ENCODE measurements at places on chromosomes 13 and 19.

- no peaks in the 10 kb centered on the region for H3K36me3 ChIP-seq
- DNase-seq: no peak
- H3K27me3 ChIP-seq: peaks cover 4% of the 10 kb centered on the region
- no peak overlapping the region for H3K27ac ChIP-seq
- H3K4me1 ChIP-seq: no peaks in the 10 kb centered on the region
- no peak overlapping the region for H3K4me3 ChIP-seq
These were observed 20.1 kb upstream of the CAMSAP3 start for GRCh38 chr19:7575434-7576040.

- H3K27me3 ChIP-seq: no peaks in the 10 kb centered on the region
- H3K27ac ChIP-seq: no peak overlapping the region
- no peak overlapping the region for H3K4me3 ChIP-seq
- no peaks in the 10 kb centered on the region for H3K4me1 ChIP-seq
- DNase-seq: no peak
These were observed 1558.5 kb downstream of the EFNB2 start for GRCh38 chr13:104976986-104977385.

DNA sequence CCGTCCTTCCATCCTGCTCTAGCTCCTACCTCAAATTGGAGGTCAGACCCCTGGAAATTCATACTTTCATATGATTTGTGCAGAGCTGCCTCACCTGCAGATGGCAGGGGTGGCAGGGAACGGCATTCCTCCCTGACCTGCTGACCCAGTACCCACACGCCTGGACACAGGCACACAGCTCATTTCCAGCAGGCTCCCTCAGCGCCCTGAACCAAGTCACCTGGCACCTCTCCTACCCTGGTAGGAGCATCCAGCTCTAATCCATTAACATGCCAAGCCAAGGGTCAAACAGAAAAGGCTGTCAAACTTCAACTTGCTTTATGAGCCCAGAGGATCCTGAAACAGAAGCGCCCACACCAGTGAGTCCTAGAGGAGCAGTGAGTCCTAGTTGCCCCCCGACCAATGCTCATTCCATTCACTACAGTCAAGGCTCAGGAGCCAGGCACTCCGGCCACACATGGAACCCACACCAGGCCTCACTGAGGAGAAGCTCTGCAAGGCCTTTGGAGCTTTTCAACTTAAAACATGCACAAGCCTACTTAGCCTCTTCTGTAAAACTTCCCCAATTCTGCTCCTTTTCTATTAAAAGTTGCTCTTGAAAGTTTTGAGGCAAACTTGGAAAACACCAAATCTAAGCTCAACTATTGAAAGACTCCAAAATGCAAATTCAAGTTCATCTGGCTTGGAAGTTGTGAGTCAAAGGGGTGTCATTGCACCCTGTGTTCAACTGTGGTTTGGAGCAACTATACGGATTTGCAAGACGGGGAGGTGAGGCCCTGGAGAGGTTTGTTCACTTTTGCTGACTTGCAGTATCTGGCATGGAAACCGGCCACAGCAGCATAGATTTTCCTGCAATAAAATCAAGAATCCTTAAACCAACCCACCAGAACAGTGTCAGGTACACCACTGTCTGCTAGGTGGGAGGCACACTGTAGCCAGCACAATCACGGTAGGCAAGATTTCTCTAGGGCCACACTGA is 96.7 kb downstream of the CRYL1 start:
- no peak overlapping the region for H3K27ac ChIP-seq
- DNase-seq: no peak
- H3K36me3 ChIP-seq: peaks cover 2% of the 10 kb centered on the region
- no peaks in the 10 kb centered on the region for H3K4me1 ChIP-seq
- no peaks in the 10 kb centered on the region for H3K27me3 ChIP-seq
- no peak overlapping the region for H3K4me3 ChIP-seq

DNA sequence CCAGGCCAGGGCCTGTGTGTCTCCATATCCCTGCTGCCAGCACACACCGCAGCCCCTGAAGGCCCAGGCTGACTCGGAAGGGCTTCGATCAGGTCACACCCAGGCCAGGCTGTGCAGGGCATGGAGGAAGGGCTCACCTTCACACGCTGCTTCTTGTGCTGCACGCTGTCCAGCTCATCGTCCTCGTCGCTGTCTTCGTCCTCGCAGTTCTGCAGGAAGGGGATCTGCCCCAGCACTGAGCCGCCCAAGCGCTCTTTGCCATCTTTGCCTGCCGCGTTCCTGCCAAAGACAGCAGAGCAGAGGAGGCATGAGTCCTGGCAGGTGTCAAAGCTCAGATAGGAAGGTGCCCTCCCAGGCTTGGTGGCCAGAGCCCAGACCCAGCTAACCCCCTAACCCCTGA is 13.7 kb upstream of the PRKD2 start:
- peaks cover 11% of the 10 kb centered on the region for H3K4me1 ChIP-seq
- H3K36me3 ChIP-seq: peaks cover 90% of the 10 kb centered on the region
- H3K4me3 ChIP-seq: no peak overlapping the region
- no peak for DNase-seq
- no peak overlapping the region for H3K27ac ChIP-seq
- H3K27me3 ChIP-seq: no peaks in the 10 kb centered on the region

DNA sequence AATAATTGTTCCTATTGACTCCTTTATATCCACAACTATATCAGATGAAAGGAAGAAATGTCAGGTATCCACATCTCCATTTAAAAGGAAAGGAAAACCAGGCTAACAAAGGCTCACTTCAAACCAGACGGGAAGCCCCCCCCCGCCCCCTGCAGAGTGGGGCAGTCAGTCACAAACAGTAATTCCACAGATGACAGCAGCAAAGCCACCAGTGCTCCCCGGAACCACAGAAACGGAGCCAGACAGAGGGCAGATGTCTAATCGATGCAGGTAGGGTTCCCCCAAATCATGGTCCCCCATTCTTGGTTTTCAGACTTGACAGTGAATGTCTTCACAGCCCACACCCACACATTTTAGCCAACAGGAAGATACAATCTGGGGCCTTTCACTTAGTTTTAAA is 100.8 kb downstream of the STK24 start:
- peaks cover 68% of the 10 kb centered on the region for H3K4me1 ChIP-seq
- peak overlapping the region; percentile 78 for H3K27ac ChIP-seq
- H3K27me3 ChIP-seq: no peaks in the 10 kb centered on the region
- peaks cover 44% of the 10 kb centered on the region for H3K36me3 ChIP-seq
- H3K4me3 ChIP-seq: peak overlapping the region; percentile 30
